ENCODE measurements at places on chromosomes 1 and 21.

DNA sequence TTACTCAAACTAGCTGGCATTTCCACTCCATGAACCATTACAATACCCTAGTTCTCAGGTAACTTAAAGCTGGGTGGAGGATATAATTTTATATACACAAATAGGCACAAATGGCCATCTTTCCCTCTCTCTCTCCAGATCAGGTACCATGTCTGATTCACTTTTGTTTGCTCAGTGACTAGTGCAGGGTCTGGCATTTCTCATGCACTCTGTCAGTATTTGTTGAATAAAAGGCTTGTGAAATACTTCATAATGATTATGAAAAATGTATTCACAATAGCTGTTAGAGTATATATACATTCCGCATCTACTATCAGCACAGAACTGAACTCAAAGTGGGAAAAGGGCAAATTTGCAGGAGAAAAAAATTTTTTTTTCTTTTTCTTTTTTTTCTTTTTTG lies 510.2 kb upstream of the USP24 start:
- no peak for DNase-seq

DNA sequence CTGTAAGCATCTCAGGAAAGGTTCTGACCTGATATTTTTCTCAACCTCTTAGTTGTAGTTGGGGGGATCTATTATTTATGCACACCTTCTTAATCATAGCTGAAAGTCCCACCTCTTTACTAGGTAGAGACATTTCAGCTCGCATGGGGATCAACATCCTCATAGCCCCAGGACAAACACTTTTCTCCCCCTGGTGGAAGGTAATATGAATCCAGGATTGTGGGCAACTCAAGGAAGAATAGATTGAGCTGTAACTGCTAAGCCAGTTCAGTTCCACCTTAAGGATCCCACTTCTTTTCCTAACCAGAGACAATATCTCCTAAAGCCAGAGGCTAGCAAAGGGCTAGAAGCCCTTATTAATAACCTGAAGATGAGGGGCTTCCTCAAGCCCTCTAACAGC lies 25.4 kb upstream of the SMYD3 start:
- no peak for DNase-seq

GRCh38 chr1:41545996-41546832 lies 61.7 kb upstream of the EDN2 start:
- no peak for DNase-seq

GRCh38 chr1:77018311-77018710 lies 151.0 kb downstream of the ST6GALNAC5 start:
- no peak for DNase-seq

DNA sequence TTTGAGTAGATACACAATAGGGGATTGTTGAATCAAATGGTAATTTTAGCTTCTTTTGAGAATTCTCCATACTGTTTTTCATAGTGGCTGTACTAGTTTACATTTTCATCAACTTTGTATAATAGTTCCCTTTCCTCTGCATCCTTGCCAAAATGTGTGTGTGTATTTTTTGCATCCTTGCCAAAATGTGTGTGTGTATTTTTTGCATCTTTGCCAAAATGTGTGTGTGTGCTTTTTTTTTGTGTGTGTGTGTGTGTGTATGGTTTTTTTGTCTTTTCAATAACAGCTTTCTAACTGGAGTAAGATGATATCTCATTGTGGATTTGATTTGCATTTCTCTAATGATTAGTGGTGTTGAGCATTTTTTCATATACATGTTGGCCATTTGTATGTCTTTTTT lies 105.4 kb downstream of the ATP6V1G3 start:
- no peak for DNase-seq

GRCh38 chr1:186974774-186975181 lies 146.0 kb downstream of the PLA2G4A start:
- no peak for DNase-seq

- peak; percentile 2 for DNase-seq
Measured at GRCh38 chr1:227793079-227793947, 22.2 kb upstream of the PRSS38 start.

DNA sequence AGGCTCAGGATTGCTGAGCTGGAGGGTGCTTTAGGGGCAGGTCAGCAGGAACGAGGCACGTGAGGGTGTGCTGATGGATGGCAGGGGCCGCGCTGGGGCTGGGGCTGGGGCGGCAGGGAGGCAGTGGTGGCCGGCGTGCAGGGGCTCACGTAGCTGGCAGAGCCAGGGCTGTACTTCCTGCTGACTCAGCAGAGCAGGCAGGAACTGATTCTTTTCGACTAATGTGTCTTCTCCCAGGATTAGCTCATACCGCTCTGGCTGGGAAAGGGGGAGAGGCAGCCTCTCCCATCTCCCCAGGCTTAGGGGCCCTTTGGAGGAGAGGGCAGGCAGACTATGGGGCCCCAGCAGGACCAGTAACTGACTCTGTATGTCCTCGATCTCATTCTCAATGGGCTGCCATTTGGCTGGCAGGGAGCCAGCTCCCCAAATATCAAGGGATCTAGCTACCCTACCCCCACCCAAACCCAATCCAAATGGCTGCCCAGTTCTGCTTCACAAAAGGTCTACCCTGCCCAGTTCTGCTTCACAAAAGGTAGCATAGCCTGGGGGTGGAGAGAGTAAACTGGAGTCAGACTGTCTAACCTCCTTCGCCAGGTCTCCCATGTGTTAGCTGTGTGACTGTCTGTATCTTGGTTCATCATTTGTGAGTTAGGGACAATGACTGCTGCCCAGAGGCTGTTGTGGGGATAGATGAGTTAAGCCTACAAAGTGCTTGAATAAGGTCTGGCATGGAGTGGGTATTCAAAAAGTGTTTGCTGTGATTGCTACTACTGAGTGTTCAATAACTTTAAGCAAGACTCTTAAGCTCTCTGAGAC lies 100.1 kb upstream of the SLC2A1 start:
- no peak for DNase-seq

DNA sequence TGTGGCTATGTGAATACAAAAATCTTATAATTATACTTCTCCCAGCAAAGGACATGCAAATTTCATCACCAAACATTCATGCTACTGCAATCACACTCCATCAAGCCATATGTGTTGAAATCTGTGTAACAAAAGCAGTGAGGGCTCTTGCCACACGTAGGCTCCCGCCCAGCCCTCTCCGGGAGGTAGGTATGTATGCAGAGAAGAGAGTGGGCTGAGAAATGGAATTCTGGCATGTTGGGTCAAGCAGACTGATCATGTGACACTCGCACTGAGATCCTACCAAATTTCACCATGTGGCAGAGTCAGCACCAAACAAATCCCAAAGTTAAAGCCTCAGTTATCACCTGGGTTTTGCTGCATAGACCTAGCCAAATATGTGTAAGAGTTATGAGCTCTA lies 49.7 kb downstream of the APP start:
- no peak for DNase-seq

DNA sequence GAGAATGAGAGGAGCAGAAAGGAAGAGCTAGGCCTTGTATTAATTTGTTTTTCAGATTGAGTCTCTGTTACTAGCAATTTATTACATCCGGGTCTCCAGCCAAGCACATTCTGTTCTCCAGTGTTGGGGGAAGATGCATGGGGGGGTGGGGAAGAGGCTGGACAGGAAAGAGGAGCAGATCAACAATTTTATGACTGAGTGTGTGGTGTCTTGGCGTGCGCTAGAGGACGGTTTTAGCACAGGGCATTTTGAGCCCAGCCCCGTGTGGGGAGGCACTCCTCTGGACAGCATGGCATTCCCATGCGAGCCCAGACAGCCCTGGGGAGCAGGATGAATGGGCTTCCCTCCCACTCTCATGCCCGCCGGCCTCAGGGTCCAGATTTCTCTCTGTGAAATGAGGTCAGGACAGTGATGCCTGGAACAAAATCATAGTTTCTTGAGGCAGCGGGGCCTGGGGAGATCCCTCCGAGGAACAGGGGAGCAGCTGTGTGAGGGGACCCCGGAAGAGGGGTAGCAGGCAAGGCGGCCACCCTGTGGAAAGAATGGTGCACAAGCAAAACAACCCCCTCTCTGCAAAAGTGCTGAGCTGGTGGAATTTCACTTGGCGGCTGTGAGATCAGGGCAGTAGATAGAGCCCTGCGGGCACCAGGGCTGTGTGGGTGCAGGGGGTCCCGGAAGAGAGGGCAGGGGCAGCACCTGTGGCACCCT lies 16.3 kb downstream of the SOX13 start:
- DNase-seq: no peak

DNA sequence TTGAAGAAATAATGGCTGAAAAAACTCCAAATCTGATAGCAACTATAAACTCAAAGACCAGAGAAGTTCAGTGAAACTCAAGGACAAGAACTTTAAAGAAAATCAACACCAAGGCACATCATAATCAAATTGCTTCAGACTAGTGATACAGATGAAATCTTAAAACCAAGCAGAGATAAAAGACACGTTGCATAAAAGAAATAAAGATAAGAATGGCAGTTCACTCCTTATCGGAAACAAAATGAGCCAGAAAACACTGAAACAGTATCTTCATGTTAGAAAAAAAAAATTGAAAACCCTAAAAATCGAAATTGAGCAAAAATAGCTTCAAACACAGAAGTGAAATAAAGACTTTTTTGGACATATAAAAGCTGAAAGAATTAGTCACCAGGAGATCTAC lies 4.6 kb upstream of the RAB4A start:
- DNase-seq: no peak

DNA sequence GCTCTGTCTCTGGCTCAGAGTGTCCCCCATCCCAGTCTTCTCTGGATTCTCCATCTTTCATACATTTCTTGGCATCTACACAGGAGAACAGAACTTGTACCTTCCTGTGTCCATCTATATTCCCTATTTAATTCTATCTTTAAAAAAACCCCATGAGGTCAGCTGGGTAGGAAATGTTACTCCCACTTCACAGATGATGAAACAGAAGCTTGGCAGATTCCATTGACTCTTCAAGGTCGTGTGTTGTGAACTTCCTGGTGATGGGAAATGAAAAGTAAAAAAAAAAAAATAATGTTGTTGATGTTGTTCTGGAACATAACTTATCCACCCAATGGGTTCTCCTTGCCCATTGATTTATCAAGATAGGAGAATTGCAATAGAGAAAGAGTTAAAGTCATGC lies 8.9 kb downstream of the CHI3L2 start:
- DNase-seq: no peak

GRCh38 chr1:98325646-98326440 lies 335.7 kb upstream of the SNX7 start:
- no peak for DNase-seq

DNA sequence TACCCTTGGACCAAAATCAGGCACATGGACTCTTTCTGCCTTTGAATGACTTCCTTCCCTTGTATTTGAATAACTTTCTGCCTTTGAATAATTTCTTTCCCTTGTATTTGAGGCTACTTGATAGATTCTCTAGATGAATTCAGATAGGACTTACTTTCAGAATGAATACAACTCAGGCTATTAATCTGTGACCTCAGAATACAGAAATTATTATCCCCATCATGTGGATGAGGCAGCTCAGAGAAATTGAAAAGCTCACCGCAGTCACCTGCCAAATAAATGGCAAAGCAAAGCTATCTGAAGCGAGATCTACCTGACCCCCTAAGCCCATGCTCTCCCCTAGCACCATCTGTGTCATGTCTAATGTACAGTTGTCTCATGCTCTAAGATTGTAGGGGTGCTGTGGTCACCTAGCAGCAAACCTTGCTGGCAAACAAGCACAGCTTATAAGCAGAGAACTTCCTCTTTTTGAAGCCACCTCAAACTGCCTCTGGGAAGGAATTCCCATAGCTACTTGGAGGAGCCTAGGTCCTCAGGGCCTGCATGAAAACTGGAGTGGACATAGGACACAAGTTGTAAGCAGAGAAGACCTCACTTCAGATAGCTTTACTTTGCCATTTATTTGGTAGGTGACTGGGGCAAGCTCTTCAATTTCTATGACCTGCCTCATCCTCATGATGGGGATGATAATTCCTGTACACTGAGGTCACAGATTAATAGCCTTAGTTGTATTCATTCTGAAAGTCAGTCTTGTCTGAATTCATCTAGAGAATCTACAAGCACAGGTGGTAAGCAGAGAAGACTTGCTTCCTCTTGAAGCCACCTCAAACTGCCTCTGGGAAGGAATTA lies 66.1 kb downstream of the FASLG start:
- DNase-seq: peak; percentile 38

GRCh38 chr1:93965888-93966287 lies 56.7 kb upstream of the GCLM start:
- no peak for DNase-seq

- DNase-seq: no peak
Measured at GRCh38 chr1:16971341-16972188, 8.9 kb downstream of the MFAP2 start.

DNA sequence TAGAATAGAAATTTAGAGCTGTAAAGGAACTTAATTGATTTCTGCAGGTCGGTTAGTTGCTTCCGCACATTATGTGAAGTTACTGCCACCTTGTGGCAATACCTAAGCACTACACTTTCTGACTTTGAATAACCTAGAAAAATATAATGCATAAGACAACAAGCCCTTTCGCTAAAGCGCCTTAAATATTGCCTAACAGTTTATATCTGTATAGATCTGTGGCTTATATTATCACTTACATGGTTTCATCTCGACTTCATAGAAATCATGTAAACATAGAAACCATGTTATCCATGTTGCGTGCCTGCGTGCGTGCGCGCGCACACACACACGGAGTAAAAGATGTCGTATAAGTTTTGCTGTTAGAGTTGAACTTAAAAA lies 10.9 kb upstream of the IFI16 start:
- DNase-seq: peak; percentile 80

GRCh38 chr21:42526379-42526727 lies 12.7 kb downstream of the SLC37A1 start:
- DNase-seq: no peak

- DNase-seq: no peak
Measured at GRCh38 chr1:19014765-19015164, 58.3 kb upstream of the IFFO2 start.

DNA sequence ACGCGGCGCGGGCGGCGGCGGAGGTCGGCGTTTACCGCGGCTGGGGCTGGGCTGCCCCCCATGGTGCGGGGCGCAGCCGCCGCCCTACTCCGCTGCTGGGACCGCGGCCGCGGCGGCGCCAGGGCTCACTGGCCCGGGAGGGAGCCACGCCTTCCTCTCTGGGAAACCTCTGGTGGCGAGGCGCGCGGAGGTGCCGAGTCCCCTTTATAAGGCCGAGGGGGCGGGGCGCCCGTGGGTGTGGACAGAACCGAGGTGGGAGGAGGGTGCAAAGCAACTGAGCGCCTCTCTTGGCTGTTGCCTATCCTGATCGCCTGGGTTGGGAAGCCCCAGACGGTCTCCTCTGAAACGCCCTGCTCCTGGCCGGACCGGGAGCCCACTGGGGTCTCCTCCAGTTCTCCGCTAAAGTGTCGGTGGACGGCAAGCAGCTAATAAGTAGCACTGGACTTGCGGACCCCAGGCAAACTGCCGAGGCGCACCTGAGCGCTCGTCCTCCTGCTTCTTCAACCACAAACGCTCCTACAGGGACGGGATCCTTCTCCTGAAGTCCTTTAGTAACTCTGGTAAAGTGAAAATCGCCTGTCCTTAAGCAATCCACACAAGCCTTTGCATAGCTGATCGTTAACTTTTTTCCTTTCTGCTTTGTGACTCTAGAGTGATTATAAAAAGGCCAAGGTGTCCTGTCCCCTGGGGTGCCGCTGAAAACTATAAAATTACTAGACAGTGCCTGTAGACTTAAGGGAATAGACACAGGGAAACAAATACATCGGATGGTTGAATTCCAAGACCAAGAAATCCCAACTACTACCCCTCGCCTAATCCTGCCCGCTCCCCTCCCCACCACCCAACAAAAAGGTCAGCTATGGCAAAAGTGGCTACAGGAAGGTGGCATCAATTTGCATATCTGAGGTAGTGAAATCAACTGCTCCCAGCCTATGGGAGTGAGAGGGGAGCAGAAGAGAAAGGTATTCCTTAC lies at the start of gene PTGER3:
Gene PTGER3 (minus strand): TSS at position 182 of the 973 bp plus-strand sequence. CDS start 239 bp downstream, outside the sequence.
- peak; percentile 46 for DNase-seq

- DNase-seq: no peak
Measured at GRCh38 chr1:116994411-116994810, 7.1 kb upstream of the CD101 start.
